ENCODE measurements at places on chromosomes 7 and 10. TPM values are rescaled to one million over a fixed set of nuclear protein-coding genes. Genes with fewer than 3 reads are reported as not detected.

- peaks cover 6% of the 10 kb centered on the region for H3K36me3 ChIP-seq
- DNase-seq, result no peak
- H3K27ac ChIP-seq, result peak overlapping the region; percentile 45
- no peak overlapping the region for H3K4me3 ChIP-seq
- H3K27me3 ChIP-seq, result no peaks in the 10 kb centered on the region
Measured at GRCh38 chr10:12656518-12657142, 307.3 kb downstream of the CAMK1D start.

DNA sequence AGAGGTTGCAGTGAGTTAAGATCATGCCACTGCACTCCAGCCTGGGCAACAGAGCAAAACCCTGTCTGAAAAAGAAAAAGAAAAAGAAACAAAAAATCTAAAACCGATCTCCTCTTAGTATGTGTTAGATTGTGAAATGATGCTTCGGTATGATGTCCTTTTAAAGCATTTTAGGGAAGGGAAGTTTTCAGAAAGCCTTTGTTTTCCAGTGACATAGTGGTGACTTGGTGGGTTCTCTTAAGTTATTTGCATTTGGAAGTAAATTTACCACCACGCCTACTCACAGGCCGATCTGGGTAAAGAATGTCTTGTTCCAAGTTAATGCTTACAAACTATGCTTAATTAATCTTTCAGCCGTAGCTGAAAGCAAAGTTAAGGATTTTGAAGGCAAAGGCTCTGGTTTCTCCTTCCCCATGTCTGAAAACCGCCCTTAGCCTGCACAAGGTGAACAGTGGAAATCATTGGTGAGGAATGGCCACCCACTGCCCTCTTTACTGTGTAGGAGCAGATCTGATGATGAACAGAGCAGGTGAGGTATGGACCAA, 10.7 kb downstream of the MTURN start:
- no peak overlapping the region for H3K27ac ChIP-seq
- no peak overlapping the region for H3K4me3 ChIP-seq
- H3K27me3 ChIP-seq, result no peaks in the 10 kb centered on the region
- DNase-seq, result no peak
- no peaks in the 10 kb centered on the region for H3K36me3 ChIP-seq

DNA sequence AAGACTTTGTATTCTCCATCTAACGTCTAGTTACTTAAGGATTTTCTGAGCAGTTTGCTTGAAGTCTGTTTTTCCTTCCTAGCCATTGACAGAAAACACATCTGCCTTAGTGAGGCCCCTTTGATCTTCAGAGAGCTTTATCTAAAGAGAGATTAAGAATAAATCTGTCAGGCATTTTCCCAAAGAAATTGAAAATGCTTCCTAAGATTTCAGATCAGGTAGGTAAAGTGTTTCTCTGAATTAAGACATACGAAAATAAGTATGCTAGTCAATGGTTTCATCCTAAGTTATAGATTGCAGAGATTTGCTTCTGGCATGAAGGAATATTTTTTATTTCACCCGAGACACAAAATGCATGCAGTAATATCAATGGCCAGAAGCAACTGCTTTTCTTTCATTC, 168.6 kb downstream of the SDK1 start:
- H3K27ac ChIP-seq, result no peak overlapping the region
- H3K36me3 ChIP-seq, result no peaks in the 10 kb centered on the region
- peaks cover 7% of the 10 kb centered on the region for H3K27me3 ChIP-seq
- DNase-seq, result no peak

GRCh38 chr10:116186273-116186672, 86.7 kb downstream of the GFRA1 start:
- no peak overlapping the region for H3K4me3 ChIP-seq
- no peaks in the 10 kb centered on the region for H3K4me1 ChIP-seq
- no peak for DNase-seq
- no peaks in the 10 kb centered on the region for H3K27me3 ChIP-seq
- no peak overlapping the region for H3K27ac ChIP-seq

- DNase-seq, result no peak
- no peak overlapping the region for H3K27ac ChIP-seq
- H3K27me3 ChIP-seq, result no peaks in the 10 kb centered on the region
- no peak overlapping the region for H3K4me3 ChIP-seq
- no peaks in the 10 kb centered on the region for H3K4me1 ChIP-seq
Measured at GRCh38 chr10:36489611-36490228, 635.7 kb upstream of the ANKRD30A start.

- no peaks in the 10 kb centered on the region for H3K36me3 ChIP-seq
- H3K27me3 ChIP-seq, result no peaks in the 10 kb centered on the region
- peaks cover 5% of the 10 kb centered on the region for H3K4me1 ChIP-seq
- H3K27ac ChIP-seq, result no peak overlapping the region
- no peak for DNase-seq
- no peak overlapping the region for H3K4me3 ChIP-seq
Measured at GRCh38 chr7:134954197-134955082, 31.9 kb upstream of the AGBL3 start.

DNA sequence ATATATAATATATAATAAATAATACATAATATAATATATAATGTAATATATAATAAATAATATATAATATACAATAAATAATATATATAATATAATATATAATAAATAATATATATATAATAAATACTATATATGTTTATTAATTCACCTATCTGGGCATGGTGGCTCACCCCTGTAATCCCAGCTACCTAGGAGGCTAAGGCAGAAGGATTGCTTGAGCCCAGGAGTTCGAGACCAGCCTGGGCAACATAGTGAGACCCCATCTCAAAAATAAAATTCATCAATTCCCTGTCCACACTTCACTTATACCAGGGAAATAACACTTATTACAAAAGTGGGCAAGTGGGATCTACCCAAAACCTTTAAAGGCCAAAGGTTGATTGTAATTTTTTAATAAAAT, 281.1 kb downstream of the PRPF18 start:
- no peaks in the 10 kb centered on the region for H3K36me3 ChIP-seq
- H3K4me1 ChIP-seq, result no peaks in the 10 kb centered on the region
- H3K27ac ChIP-seq, result no peak overlapping the region
- no peak overlapping the region for H3K4me3 ChIP-seq
- no peak for DNase-seq

GRCh38 chr7:151176401-151176800, 8.9 kb upstream of the GBX1 start:
- no peak overlapping the region for H3K27ac ChIP-seq
- no peak for DNase-seq
- H3K36me3 ChIP-seq, result no peaks in the 10 kb centered on the region
- H3K27me3 ChIP-seq, result peaks cover 24% of the 10 kb centered on the region
- no peak overlapping the region for H3K4me3 ChIP-seq

GRCh38 chr10:47033541-47034270, 122.5 kb downstream of the PTPN20 start:
- no peaks in the 10 kb centered on the region for H3K4me1 ChIP-seq
- no peak overlapping the region for H3K27ac ChIP-seq
- H3K36me3 ChIP-seq, result no peaks in the 10 kb centered on the region
- H3K4me3 ChIP-seq, result no peak overlapping the region
- no peak for DNase-seq

DNA sequence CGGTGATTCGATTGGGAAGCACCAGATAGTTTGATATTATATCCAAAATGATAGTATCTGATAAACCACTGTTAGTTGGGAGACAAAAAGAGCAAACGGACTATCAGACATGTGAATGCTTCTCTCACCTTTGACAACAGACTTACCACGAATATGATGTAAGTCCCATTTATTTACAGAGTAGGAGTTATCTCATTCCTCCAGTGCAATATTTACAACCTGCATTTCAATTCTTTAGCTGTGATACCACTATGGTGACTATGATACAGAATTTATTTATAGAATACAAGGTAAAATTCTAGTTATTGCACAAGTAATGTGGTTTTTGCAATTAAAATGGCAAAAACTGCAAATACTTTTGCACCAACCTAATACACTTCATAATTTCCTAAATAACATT, 61.6 kb downstream of the ESYT2 start:
- H3K36me3 ChIP-seq, result peaks cover 61% of the 10 kb centered on the region
- H3K4me3 ChIP-seq, result no peak overlapping the region
- H3K4me1 ChIP-seq, result peaks cover 20% of the 10 kb centered on the region

- H3K36me3 ChIP-seq, result no peaks in the 10 kb centered on the region
- H3K27ac ChIP-seq, result no peak overlapping the region
- H3K4me1 ChIP-seq, result no peaks in the 10 kb centered on the region
- H3K27me3 ChIP-seq, result no peaks in the 10 kb centered on the region
Measured at GRCh38 chr7:80781561-80781979, 137.3 kb downstream of the SEMA3C start.

DNA sequence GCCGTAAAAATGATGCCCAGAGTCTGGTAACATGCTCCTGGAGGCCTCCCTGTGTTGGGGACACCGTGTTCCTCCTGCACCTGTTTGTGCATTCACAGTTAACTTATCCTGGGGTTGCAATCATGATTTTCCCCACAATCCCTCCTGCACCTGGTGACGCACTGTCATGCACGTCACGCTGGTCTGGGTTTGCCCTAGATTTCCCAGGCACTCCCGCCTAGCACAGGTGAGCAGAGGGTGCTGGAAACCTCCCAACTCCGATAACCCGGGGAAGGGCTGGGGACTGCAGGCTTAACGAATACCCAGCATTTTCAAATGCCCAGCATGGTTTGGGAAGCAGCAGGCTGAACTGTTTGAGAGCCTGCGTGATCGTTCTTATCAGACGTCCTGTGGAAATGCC, 427.1 kb downstream of the TCERG1L start:
- H3K4me1 ChIP-seq, result no peaks in the 10 kb centered on the region
- no peaks in the 10 kb centered on the region for H3K27me3 ChIP-seq
- no peak for DNase-seq

- H3K4me1 ChIP-seq, result peaks cover 46% of the 10 kb centered on the region
- peak within 1 kb of the TSS; percentile 83 for H3K4me3 ChIP-seq
- DNase-seq, result peak; percentile 61
- H3K36me3 ChIP-seq, result peaks cover 25% of the 10 kb centered on the region
- peak within 1 kb of the TSS; percentile 75 for H3K27ac ChIP-seq
- H3K27me3 ChIP-seq, result peaks cover 13% of the 10 kb centered on the region
Measured at GRCh38 chr7:139035586-139036353, at the start of gene ZC3HAV1L. Gene ZC3HAV1L (minus strand): TSS chr7:139036042. CDS start chr7:139036017, 25 bp downstream.

- H3K27me3 ChIP-seq, result no peaks in the 10 kb centered on the region
- H3K36me3 ChIP-seq, result no peaks in the 10 kb centered on the region
- no peaks in the 10 kb centered on the region for H3K4me1 ChIP-seq
- no peak overlapping the region for H3K4me3 ChIP-seq
- DNase-seq, result no peak
Measured at GRCh38 chr10:127550861-127551260, 1.8 kb downstream of the NPS start.

DNA sequence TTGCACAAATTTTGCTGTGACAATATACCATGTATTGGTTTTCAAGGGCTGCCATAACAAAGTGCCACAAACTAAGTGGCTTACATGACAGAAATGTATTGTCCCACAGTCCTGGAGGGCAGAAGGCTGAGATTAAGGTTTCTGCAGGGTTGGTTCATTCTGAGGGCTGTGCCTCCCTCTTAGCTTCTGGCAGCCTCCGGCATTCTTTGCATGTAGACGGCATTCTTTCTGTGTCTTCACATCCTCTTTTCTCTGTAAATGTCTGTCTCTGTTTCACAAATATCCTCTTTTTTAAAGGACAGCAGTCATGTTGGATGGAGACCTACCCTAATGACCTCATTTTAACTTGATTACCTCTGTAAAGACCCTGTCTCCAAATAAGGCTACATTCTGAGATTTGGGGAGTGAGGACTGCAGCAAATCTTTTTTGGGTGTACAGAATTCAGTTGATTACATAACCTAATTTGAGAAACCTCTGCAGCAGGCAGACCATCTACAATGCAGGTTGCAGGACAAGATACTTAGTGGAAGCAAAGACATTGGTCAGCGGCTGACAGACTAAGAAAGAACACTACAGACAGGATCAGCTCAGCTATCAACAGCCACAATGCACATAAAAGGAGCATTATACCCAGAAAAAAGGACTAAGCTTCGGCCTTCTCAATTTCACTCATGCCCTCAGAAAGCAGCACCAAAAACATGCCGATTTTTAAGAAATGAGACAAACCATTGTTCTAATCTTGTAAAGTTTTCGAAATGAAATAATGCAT, 84.6 kb upstream of the FAM3C start:
- DNase-seq, result no peak
- H3K27me3 ChIP-seq, result peaks cover 4% of the 10 kb centered on the region
- no peak overlapping the region for H3K27ac ChIP-seq
- no peaks in the 10 kb centered on the region for H3K36me3 ChIP-seq
- H3K4me1 ChIP-seq, result peaks cover 3% of the 10 kb centered on the region

DNA sequence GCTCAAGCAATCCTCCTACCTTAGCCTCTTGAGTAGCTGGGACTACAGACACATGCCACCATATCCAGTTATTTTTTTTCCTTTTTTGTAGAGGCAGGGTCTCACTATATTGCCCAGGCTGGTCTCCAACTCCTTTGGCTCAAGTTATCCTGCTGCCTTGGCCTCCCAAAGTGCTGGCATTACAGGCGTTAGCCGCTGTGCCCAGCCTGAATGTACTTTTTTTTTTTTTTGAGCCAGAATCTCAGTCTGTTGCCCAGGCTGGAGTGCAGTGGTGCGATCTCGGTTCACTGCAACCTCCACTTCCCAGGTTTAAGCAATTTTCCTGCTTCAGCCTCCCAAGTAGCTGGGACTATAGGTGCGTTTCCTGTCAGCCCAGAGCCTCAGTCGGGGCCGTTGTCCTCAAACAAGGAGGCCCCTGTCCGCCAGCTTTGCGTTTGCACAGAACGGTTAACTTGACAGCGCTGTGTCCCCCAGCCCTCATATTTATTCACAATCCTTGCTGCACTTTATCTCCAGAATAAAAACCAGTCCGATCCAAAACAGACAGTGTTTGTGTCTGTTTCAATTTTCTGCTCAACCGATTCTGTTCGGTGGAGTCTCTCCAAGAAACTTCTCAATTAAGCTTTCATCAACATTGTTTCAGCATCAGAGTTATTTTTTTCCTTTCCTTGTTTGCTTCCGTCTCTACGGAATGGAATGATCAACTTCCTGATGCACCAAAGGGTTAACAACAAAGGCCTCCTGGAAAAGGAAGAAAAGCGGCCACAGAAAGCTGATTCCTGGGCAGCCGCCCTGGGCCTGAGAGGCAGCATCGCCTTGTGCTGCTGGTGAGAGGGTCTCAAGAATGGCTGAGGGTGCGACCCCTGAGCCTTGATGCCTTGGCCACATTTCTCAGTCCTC, 64.5 kb downstream of the PDIA4 start:
- no peaks in the 10 kb centered on the region for H3K36me3 ChIP-seq
- H3K27ac ChIP-seq, result peak overlapping the region; percentile 74
- no peak for DNase-seq
- H3K4me3 ChIP-seq, result peak overlapping the region; percentile 85
- peaks cover 28% of the 10 kb centered on the region for H3K4me1 ChIP-seq

GRCh38 chr7:28217143-28217542, 36.5 kb upstream of the JAZF1 start:
- DNase-seq, result no peak
- no peaks in the 10 kb centered on the region for H3K36me3 ChIP-seq
- no peaks in the 10 kb centered on the region for H3K4me1 ChIP-seq
- no peak overlapping the region for H3K27ac ChIP-seq
- no peak overlapping the region for H3K4me3 ChIP-seq

CTNNA3 gene
- total RNA-seq, result 0.78 TPM

RADIL gene
- total RNA-seq, result 0.05 TPM

NRF1 gene
- total RNA-seq, result 24.7 TPM

HOXA4 gene
- total RNA-seq, result not detected

AMPH gene
- total RNA-seq, result not detected

PAX4 gene
- not detected for total RNA-seq

PSPH gene
- 12.0 TPM for total RNA-seq
